ENCODE measurements at places on chromosomes 2 and 18.

GRCh38 chr18:69982417-69982816 lies 34.7 kb upstream of the CD226 start:
- no peak for DNase-seq

- DNase-seq: no peak
Measured at GRCh38 chr18:29653671-29654215, 1388.8 kb downstream of the DSC3 start.

GRCh38 chr2:224689539-224689938 lies 26.6 kb downstream of the CCDC195 start:
- no peak for DNase-seq

- DNase-seq: no peak
Measured at GRCh38 chr18:63259567-63260379, 59.8 kb downstream of the BCL2 start.

DNA sequence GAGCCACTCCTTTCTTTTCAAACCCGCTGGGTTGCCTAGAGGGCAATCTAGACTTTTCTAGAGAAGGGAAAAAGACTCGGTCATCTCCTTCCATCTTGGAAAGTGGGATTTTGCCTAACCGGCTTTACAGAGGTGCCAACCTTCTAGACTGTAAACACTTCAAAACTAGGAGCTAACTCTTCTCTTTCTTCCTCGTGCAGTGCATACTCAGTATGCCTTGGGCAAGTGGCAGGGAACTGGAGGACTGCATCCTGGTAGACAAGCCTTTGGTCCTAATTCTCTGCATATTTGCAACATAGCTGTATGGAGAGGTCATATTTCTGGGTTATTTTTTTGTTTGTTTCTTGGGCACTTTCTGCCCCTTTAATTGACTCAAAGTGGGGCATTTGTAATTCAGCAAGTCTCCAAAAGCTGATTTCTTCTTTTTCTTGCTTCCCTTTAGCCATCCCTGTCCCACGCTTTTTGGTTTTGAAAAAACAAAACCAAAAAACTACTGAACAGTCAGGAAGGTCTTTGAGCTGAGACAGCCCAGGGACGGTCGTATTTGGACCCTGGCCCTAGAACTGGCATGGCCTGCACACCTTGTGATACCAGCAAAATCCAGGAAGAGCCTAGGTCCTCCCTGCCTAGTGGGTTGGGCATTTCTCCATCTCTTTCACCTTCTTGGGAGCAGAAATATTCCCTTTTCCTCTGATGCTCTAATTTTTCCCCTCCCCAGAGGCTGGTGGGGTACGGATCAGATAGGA lies 5.8 kb upstream of the GATA6 start:
- no peak for DNase-seq

DNA sequence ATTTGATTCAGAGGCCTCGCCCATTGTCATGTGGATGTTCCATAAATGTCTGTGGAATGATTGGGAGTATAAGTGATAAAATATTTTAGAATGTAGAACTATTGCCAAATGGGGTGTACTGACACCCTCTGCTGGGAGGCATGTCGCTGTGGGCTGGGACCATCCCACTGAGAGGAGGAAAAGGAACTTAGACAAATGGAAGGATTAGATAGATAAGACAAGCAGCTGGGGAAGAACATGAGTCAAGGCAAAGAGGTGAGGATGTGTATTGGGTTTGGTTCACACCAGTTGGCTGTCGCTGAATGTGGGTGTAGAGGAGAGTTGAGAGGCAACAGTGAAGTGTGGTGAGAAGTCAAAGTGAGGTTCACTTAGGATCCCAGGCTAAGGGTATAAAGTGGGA lies 4.0 kb downstream of the C2orf74 start:
- no peak for DNase-seq

- no peak for DNase-seq
Measured at GRCh38 chr2:100959225-100959880, 42.7 kb upstream of the RPL31 start.

DNA sequence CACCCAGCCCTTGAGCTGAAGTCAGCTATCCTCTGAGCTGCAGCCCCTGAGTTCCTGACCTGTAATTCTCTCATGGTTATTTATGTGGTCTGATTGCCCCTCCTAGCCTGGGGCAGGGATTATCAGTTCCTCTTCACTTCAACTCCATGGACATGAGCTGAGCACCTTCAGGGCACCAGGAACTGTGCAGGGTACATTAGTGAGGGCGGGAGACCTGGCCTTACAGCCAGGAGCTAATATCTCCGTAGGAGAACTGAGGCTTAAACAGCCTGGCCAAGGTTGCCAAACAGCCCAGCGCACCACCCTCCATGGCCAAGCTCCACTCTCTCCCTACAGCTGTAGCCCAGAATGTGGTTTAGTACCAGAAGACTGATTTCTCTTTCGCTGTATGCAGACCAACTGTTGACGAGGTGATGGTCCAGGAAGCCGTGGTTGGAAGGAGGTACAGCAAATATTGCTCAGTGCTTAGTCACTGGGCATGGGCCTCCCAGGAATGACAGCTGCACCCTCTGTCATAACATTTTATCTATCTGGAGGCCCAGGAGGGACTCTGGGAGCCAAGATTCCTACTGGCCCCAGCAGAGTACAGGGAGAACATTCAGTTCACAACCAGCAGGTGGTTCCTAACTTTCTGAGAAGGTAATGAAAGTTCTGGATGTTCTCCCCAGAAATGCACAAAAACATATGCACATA lies 228.7 kb upstream of the SIX2 start:
- peak; percentile 84 for DNase-seq

DNA sequence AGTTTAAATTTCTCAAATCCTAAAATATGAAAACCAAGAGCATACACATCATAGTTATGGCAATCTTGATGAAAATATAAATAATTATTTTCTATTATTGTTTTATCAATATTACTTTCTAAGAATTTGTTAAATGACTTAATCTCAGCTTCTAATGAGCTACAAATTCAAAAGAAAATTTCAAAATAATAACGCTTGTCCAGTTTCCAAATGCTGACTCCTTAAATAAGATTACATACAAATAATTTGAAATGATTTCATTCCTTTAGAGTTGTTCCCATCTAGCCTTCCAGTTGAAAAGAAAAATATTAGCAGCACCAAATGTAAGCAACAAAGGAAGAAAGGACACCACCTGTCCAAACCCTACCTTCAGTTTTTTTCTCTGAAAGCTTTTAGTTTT lies 82.4 kb upstream of the COL5A2 start:
- no peak for DNase-seq

GRCh38 chr2:234203135-234203984 lies 152.9 kb downstream of the SPP2 start:
- DNase-seq: peak; percentile 58
